Breast epithelium (tissue), 4 donors: ENCODE measurements at places on chromosomes 13 and 19. TPM values are rescaled to one million over a fixed set of nuclear protein-coding genes. Genes with fewer than 3 reads are reported as not detected.

DNA sequence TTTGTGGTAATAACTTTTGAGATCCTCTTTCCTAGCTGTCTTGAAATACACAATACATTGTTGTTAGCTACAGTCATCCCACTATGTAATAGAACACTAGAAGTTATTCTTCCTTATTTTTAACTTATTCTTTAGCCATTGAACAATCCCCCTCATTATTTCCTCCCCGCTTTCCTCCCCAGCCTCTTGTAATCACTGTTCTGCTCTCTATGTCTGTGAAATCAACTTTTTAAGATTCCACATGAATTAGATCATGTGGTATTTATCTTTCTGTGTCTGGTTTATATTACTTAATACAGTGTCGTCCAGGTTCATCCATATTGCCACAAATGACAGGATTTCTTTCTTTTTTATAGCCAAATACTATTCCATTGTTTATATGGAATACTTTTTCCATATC, 72.9 kb downstream of the SLC10A2 start:
- no peaks in the 10 kb centered on the region for H3K4me1 ChIP-seq
- no peaks in the 10 kb centered on the region for H3K27me3 ChIP-seq
- no peak for DNase-seq

DNA sequence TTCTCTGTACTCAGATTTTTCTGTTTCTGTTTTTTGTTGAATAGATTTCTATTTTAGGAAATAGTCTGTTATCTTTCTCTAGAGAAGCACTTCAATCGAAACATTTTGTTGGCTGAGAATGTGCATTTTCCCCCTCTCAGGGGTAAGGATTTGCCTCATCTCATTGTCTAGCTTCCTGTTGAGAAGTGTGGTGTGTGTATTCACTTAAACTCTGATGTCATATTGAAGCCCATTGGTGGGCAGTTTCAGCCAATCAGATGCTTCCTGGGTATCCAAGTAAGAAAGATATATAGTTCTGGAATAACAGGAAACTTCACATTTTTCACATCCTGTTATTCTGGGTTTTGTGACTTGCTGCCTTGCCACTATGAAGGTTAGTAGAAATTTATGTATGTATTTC, 87.6 kb downstream of the ARHGEF7 start:
- H3K27ac ChIP-seq = no peak overlapping the region
- H3K27me3 ChIP-seq = no peaks in the 10 kb centered on the region
- H3K4me3 ChIP-seq = no peak overlapping the region
- no peaks in the 10 kb centered on the region for H3K36me3 ChIP-seq
- no peak for DNase-seq

DNA sequence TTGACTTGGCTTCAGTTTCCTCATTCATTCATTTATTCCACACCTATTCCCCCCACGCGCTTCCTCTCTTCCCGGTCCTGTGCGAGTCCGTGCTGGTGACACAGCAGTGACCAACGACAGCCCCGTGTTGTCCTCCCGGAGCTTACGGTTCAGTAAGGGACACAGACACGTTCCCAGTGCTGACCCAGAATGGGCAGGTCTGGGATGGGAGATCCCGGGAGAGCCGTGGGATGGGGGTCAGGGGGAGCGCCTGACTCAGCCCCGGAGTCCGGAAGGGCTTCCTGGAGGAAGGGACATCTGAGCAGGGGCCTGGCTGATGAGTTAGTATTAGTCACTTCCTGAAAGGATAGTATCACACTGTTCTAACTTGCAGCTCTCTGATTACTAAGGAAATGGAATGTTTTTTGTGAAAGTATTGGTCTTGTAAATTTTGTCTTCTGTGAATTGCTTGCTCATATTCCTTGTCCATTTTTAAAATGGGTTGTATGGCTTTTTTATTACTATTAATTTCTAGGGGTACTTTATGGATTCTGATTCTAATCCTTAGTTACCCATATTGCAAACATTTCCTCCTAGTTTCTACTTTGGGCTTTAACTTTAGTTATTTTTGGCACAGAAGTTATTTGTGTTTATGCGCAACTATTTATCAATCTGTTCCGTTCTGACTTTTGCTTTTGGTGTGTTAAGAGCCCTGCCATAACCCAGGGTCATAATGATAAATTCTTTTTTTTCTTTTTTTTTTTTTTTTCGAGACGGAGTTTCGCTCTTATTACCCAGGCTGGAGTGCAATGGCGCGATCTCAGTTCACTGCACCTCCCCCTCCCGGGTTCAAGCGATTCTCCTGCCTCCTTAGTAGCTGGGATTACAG, 708 bp upstream of the ERCC1 start:
- H3K27me3 ChIP-seq = no peaks in the 10 kb centered on the region
- DNase-seq = no peak
- H3K36me3 ChIP-seq = no peaks in the 10 kb centered on the region

DNA sequence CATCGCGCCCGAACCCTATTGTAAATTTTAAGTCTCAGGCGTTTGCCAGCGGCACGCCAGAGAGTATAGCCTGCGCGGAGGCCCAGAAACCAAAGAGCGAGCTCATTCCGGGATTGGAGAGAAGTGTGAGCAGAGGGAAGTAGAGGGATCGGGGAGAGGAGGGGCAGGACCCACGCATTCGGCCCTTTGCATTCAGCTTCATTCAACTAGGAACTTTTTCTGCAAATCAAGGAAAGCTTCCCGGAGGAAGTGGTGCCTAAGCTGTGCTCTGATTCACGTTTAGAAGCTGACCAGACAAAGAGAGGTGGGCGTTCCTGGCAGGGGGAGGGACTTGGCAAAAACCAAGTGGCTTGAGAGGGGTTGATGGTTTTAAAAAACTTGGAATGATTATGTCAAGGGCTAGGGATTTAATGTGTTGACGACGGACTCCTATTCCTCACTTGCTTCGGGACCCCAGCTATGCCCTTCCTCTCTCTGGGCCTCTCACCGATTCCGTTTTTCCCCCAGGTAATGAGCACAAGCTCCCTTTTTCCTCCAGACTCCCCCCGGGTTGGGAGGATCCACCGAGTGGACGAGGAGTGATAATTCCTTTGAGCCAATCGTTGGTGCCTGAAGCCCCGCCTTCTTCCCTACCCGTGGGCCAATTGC, 811 bp upstream of the PRMT1 start:
- H3K4me1 ChIP-seq = peaks cover 15% of the 10 kb centered on the region
- no peak for DNase-seq
- no peaks in the 10 kb centered on the region for H3K27me3 ChIP-seq
- H3K4me3 ChIP-seq = peak overlapping the region; percentile 35
- peak overlapping the region; percentile 96 for H3K27ac ChIP-seq

Gene IGFL3
- total RNA-seq = not detected

Gene IQCN
- 7.0 TPM for total RNA-seq

Gene ADGRL1
- 14.7 TPM for total RNA-seq

Gene IL11
- 0.29 TPM for total RNA-seq
